CD8-positive, alpha-beta memory T cell (primary cell): ENCODE measurements at places on chromosomes 12 and 14.

DNA sequence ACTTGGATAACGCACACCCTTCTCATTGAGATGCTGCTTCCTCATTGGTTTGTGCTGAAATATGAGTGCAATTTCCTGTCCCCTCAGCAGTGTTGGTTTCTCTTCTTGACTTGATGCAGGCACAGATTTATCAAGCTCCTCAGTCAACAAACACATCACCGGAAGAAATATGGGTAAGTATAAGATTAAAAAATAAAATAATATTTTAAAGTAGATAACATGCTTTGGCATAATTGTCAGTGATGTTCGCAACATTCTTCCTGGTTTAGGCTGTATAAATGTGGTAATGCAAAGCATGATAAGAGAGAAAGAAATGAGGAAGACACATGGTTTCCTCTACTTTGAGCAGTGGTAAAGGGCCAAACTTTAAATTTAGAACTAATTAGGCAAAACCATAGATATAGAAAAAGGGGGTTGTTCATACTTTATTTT is at the start of gene GPR65:
Gene GPR65 (plus strand): TSS at position 86 of the 432 bp plus-strand sequence. CDS start 5,713 bp downstream, outside the sequence.
- H3K36me3 ChIP-seq, result no peaks in the 10 kb centered on the region
- peak within 1 kb of the TSS; percentile 58 for H3K4me3 ChIP-seq
- peak; percentile 71 for DNase-seq
- H3K27ac ChIP-seq, result peak within 1 kb of the TSS; percentile 76

- no peaks in the 10 kb centered on the region for H3K27me3 ChIP-seq
- H3K36me3 ChIP-seq, result no peaks in the 10 kb centered on the region
- DNase-seq, result no peak
Observed at GRCh38 chr12:29460082-29460481, 37.4 kb downstream of the OVCH1 start.

DNA sequence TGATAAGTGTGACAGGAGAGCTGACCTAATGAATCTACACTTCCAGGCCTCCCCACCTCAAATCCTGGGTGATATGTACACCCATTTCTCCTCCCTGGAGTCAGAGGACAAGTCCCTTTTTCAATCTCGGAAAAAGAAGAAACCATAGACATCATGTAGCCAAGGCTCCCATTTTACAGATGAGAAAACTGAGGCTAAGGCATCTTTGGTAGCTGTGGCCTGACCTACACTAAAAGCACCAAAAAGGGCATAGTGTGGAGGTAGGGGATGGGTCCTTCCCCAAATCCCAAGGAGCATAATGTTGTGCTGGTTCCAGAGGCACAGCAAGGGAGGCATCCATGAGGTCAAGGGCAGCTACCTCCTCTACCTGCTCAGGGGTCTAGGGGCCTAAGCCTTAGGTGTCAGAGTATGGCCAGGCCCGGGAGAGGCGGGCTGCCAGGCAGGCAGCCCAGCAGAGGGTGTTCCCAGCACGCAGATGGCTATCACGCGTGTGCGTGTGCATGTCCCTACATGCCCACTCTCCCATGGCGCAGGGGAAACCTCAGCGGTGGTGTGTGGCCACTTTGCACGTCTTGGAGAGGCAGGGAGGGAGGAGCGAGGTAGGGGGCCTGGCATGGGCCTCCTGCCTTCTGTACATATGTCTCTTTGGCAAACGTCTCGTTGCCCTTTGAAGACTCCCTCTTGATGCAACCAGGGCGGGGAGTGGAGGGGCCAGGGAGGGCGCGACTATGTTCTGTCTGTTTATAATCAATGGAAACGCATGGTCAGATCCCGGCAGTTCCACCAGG is 2.5 kb downstream of the PGF start:
- H3K4me3 ChIP-seq, result no peak overlapping the region
- H3K4me1 ChIP-seq, result no peaks in the 10 kb centered on the region
- H3K27me3 ChIP-seq, result peaks cover 10% of the 10 kb centered on the region
- H3K27ac ChIP-seq, result no peak overlapping the region
- no peaks in the 10 kb centered on the region for H3K36me3 ChIP-seq

DNA sequence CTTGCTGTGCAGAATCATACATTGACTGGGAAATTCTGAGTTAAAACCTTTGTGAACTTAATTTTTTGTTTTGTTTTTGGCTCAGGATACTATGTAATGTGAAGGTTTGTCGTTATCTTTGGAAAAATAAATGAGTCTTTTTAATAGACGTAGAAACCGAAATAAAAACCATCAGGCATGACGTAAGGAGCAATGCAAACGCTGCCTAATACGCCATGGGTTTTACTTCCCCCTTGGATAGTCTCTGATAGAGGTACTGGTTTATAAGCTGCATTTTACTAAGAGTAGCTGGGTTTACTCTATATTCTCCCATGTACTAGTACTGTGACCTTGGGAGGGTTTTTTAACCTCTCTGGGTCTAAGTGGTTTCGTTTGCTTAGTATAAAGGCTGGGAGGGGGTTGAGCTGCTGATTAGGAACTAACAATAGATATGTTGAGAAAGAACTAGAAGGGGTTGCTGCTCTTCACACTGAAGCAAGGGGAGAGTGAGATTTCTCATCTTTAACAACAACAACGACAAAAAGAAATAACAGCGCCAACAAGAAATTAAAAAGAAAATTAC is 66.8 kb upstream of the SLCO1C1 start:
- no peaks in the 10 kb centered on the region for H3K4me1 ChIP-seq
- H3K27me3 ChIP-seq, result no peaks in the 10 kb centered on the region
- no peak overlapping the region for H3K27ac ChIP-seq
- DNase-seq, result no peak
